ENCODE measurements at places on chromosomes 13 and 19. TPM values are rescaled to one million over a fixed set of nuclear protein-coding genes. Genes with fewer than 3 reads are reported as not detected.

Gene LRG1
- 0.25 TPM for total RNA-seq

Gene VN1R2
- not detected for total RNA-seq

Gene ZNF490
- total RNA-seq: 14.8 TPM

Gene HCST
- not detected for total RNA-seq

Gene ZSWIM9
- 3.9 TPM for total RNA-seq

Gene APLP1
- total RNA-seq: 162 TPM

Gene TSSK6
- 1.2 TPM for total RNA-seq

Gene LIPE
- total RNA-seq: 6.9 TPM

Gene LYL1
- total RNA-seq: 1.2 TPM

All from temporal lobe (tissue), 4 donors.